ENCODE measurements at places on chromosomes 5 and 9. TPM values are rescaled to one million over a fixed set of nuclear protein-coding genes. Genes with fewer than 3 reads are reported as not detected.

The CTXN3 gene
- not detected for total RNA-seq

The LCN12 gene
- total RNA-seq: 3.2 TPM

The SPATA31C1 gene
- total RNA-seq: not detected

The TMEM215 gene
- total RNA-seq: not detected

The ORM2 gene
- not detected for total RNA-seq

The ADAMTSL1 gene
- not detected for total RNA-seq

The FCN2 gene
- total RNA-seq: not detected

The SLC45A2 gene
- 0.34 TPM for total RNA-seq

The TRPM6 gene
- total RNA-seq: not detected

The IL7R gene
- 332 TPM for total RNA-seq

The FREM1 gene
- 0.02 TPM for total RNA-seq

The RPS23 gene
- 1,889 TPM for total RNA-seq

The AMACR gene
- 6.8 TPM for total RNA-seq

The SH3PXD2B gene
- 0.24 TPM for total RNA-seq

The ENC1 gene
- total RNA-seq: 1.6 TPM

The SPINK1 gene
- not detected for total RNA-seq

The INSYN2B gene
- total RNA-seq: not detected

The GDNF gene
- not detected for total RNA-seq

The CD14 gene
- 0.56 TPM for total RNA-seq

The SLC1A3 gene
- not detected for total RNA-seq

The TNC gene
- total RNA-seq: 0.05 TPM

The PGM5 gene
- total RNA-seq: not detected

The PDZD2 gene
- not detected for total RNA-seq
